Testis (tissue), 5 donors: ENCODE measurements at places on chromosomes 4 and X.
A peak's percentile ranks its signal among the peaks of the same experiment; 100 is the strongest.

- peak; percentile 29 for DNase-seq
These were observed 17.7 kb downstream of the SLC10A6 start for GRCh38 chr4:86831262-86832130.

DNA sequence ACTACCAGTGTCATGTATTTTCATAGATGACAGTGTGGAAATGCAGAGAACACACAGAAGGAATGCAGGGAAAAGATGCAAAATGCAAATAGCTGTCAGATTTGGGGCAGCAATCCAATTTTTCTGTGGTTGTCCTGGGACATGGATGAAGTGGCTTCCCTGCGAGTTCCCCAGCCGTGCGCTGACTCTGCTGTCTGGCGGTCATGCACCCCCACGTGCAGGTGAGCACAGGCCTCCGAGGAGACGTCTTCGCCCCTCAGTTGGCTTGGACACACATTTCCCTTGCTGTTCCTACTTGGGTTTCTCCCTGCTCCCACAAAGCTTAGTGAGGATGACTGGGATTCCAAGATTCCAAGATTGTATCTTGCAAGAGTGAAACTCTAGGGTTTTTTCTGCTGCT lies 24.4 kb downstream of the BLOC1S4 start:
- no peak for DNase-seq

- DNase-seq = no peak
These were observed 38.9 kb upstream of the MAMLD1 start for GRCh38 chrX:150324035-150324728.

- DNase-seq = no peak
These were observed 235.4 kb downstream of the RAB28 start for GRCh38 chr4:13248621-13249298.

DNA sequence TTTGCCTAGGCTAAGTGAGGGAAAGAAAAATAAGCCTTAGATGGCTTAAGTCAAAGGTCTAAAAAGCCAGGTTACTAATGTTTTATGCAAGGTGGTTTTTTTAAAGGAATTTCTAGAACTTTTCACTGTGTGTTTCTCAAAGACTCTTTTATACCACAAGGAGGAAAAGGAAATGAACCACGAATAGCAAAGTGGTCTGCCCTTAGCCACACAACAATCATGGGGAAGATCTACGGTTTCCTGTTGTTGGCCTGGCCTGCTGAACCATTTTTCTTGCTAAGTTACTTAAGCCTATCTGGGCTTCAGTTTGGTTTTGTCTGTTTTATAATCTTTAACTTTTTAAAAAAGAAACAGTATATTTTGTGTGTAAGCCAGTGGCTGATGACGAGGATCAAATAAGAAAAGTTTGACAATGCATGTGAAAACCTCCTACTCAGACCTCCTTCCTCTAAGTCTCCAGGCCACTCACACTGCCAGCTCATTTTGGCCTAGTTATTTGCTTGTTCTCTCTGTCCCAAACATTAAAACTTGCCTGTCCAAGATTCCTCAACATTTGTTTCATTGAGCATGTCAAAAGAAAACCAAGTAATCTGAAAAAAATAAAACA lies 56.7 kb upstream of the COL25A1 start:
- DNase-seq = no peak

DNA sequence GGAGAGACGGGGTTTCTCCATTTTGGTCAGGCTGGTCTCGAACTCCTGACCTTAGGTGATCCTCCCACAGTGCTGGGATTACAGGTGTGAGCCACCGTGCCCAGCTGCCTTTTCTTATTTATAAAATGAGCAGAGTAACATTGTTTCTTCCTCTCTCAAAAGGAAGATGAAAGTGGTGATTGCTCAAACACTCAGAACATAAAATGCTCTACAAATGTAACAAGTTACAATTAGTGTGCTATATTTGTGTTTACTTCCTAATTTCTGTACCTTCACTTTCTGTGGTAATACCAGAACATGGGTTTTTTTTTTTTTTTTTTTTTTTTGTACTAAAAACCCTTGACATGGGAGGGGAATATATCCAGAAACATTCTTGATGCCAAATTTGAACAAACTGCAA lies 197.9 kb downstream of the MGST2 start:
- no peak for DNase-seq
